ENCODE measurements at places on chromosomes 3 and 15.

DNA sequence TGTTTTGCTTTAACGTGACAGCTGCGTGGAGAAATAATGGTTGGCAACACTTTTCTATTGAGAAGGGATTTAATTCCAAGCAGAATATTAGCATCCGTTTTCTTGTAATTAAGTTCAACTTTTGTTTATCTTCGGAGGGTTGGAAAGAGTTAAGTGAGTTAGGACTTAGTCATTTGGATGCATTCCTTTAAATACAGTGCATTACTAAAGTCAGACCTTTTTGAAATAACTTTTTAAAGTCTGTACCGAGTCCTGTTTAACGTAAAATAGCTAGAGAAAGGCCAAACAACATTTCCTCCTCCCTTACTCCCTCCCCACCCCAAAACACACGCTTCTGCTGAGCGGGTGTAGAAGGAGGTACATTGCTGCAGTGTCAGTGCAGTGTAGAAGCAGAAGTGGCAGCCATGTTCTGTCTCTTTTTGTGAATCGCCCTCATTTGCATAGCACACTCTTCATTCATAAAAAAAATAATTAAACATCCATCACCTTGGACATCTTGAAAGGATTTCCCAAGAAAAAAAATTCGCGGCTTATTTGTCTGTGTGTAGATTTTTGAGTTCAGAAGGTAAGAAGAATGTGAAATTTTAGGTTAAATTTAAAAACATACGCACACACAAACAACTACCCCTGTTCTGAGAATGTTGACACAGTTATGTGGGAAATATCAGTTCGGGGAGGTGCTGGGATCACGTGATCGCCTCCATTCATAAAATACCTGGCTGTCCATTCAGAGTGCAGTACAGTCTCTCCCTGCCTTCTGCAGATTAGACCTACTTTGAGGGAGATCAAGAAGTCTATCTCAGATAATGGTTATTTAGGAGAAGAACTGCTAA is 1.6 kb downstream of the SPRED1 start:
- DNase-seq: peak; percentile 11

- DNase-seq: no peak
These were observed 33.4 kb upstream of the PSMD6 start for GRCh38 chr3:64056606-64057180.

- no peak for DNase-seq
These were observed 241.3 kb upstream of the LRTM1 start for GRCh38 chr3:55169161-55169560.

GRCh38 chr3:69320871-69321271 is 65.0 kb downstream of the FRMD4B start:
- DNase-seq: no peak

DNA sequence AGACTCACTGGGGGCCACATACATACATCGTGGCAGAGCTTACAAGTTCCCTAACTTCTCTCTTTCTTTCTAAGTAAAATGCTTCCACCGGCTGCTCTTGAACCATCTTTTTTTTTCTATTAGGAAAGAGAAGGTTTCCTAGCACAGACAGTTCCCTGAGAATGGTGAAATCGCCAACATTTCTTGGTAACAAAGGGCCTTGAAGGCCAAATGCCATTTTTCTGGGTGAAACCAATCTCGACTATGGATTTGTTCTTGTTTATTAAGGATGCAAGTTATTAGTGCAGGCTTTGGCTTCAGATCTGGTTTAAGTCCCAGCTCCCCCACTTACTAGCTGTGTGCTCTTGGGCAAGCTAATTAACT is 3.0 kb downstream of the LMCD1 start:
- no peak for DNase-seq

DNA sequence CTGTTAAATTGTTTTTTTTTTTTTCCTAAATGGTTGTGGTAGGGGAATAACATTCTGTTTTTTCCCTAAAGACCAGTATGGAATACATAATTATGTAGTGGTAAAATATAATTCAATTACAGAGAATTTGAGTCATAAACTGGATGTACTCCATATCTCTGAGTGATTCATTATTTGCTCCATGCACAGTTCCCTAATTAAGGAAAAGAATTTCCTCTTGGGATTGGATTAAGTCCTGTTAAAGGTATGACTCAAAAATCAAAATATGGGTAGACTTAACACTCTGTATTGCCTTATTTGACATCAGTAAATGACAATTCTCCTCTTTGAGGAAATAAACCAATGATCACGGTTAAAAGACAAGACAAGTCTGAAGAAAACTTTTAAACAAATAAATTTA is 78.0 kb upstream of the KCNH8 start:
- no peak for DNase-seq
